Activated CD8-positive, alpha-beta T cell treated with anti-CD3 and anti-CD28 coated beads, Interleukin-2, amount 10 ng/mL, durations not matched to agents 7 days and 5 days (primary cell): ENCODE measurements at places on chromosomes 5 and 9. TPM values are rescaled to one million over a fixed set of nuclear protein-coding genes. Genes with fewer than 3 reads are reported as not detected.

Gene CMYA5
- 0.40 TPM for total RNA-seq

Gene MOB3B
- total RNA-seq = 2.5 TPM

Gene GLDC
- 0.34 TPM for total RNA-seq

GRCh38 chr5:179867079-179867465 is 8.5 kb upstream of the MRNIP start:
- H3K36me3 ChIP-seq = peaks cover 28% of the 10 kb centered on the region
- H3K27ac ChIP-seq = peak overlapping the region; percentile 67
- no peaks in the 10 kb centered on the region for H3K27me3 ChIP-seq
- DNase-seq = no peak

DNA sequence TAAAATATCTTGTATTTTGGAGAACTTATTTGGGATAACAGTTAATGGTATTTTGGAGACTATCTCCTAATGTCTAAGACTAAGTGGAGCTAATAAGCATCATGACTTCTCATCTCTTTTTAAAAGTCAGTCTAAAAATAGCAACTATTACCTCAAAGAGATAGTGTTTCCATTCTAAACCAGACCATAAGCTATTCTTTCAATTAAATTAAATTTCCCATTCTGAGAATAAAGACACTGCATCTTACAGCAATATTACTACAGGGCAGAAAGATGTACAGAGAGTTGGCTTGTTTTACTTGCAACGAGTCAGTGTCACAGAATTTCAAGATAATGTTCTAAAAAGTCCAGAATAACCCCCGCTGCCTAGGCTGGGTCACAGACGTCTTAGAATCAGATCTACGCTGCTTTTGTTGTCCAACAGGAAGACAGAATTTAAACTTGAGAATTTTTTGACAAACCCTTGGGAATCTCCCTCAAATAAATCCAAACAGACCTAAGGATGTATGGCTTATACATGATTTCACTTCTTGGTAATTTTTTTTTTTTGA is 98.9 kb downstream of the USP20 start:
- no peak for DNase-seq
- peaks cover 59% of the 10 kb centered on the region for H3K36me3 ChIP-seq
- H3K4me3 ChIP-seq = no peak overlapping the region
- H3K4me1 ChIP-seq = peaks cover 73% of the 10 kb centered on the region
